ENCODE measurements at places on chromosomes 3 and 15.
A peak's percentile ranks its signal among the peaks of the same experiment; 100 is the strongest.

- DNase-seq, result no peak
Observed at GRCh38 chr3:73661265-73661664, 36.5 kb upstream of the PDZRN3 start.

DNA sequence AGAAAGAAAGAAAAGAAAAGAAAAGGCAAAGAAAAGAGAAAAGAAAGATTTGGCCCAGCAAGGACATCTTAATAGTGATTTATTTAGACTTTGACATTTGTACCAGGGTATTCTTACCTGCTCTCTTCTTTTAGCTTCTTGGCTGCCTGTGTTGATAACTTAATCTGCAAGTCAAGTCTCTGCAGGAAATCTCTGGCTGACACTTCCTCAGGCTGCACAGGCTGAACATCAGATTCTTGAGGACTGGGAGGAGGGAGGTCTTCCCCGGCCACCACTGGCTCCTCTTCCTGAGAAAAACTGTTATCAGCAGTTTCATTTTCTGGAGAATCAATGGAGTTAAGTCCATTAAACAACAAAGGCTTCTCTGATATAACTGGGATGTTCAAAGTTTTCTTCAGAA lies 12.8 kb downstream of the LYSMD2 start:
- DNase-seq, result no peak

GRCh38 chr3:90128391-90128790 lies 1021.0 kb downstream of the EPHA3 start:
- DNase-seq, result no peak

- peak; percentile 48 for DNase-seq
Observed at GRCh38 chr3:122299872-122300460, 25.1 kb upstream of the CSTA start.

GRCh38 chr15:74724570-74725224 lies 631 bp downstream of the CYP1A1 start:
- DNase-seq, result no peak

- no peak for DNase-seq
Observed at GRCh38 chr3:14357463-14357862, 44.9 kb upstream of the SLC6A6 start.

GRCh38 chr3:78101384-78101783 lies 1061.5 kb downstream of the ROBO2 start:
- no peak for DNase-seq

DNA sequence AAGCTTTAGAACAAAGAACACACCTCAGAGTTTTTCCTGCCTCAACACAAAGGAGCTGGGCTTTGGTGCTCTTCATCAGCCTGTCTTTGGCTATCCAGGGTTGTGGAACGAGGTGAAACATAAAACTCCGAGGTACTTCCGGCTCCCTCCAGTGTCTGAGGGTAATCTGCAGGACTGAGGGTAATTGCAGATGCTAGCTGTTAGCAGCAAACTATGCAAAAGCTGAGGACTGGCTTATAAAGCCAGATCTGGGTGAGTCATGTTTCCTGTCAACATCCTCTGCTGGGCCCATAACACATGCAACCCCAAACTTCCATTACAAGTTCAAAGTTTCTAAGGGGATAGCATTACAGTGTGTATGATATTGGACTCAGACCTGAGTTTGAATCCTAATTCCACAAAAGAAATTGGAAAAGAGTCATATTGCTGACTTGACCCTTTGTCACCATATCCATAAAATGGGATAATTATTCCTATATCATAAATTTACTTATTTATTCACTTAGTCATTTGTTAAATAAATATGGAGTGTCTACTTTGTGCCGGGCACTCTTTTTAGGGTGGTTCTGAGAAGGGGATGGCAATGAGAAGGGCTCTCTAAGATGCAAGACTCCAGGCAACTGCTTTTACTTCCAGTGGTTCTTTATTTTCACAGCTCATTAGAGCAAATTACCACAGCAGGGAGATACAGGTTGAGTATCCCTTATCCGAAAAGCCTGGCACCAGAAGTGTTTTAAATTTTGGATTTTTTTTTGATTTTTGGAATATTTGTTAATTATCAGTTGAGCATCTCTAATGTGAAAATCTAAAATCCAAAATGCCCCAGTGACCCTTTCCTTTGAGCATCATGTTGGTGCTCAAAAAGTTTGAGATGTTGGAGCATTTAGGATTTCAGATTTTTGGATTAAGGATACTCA lies 9.5 kb upstream of the TRIM69 start:
- peak; percentile 86 for DNase-seq

DNA sequence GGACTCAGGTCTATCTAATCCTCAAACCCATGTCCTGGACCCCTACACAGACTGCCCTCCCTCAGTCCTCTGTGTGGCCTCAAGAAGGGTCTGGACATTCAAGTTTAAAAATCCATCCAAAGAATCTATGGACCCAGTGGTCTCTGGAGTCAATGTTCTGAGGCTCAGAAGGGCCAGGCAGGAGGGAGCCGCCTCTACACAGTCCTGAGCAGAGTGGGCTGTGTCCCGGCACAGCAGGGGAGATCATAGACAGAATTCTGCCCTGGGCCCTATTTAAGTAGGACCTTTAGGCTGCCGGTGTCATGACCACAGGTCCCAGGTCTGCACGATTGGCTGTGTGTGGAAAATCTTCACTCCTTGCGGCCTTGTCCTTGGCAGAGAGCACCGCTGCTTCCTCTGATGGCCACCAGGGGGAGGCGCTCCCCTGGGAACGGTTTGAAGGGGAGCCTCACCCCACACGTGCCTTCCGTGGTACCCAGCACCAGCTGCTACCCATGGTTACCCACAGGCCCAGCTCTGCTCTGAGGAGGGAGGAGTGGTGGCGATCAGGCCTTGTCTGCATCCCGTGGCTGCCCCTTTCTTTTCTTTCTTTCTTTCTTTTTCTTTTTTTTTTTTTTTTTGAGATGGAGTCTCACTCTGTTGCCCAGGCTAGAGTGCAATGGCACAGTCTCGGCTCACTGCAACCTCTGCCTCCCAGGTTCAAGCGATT lies 37.9 kb downstream of the CHRD start:
- peak; percentile 33 for DNase-seq

- DNase-seq, result no peak
Observed at GRCh38 chr15:31387092-31387478, 60.5 kb downstream of the KLF13 start.

- DNase-seq, result no peak
Observed at GRCh38 chr3:177475356-177475665, 278.0 kb upstream of the TBL1XR1 start.

DNA sequence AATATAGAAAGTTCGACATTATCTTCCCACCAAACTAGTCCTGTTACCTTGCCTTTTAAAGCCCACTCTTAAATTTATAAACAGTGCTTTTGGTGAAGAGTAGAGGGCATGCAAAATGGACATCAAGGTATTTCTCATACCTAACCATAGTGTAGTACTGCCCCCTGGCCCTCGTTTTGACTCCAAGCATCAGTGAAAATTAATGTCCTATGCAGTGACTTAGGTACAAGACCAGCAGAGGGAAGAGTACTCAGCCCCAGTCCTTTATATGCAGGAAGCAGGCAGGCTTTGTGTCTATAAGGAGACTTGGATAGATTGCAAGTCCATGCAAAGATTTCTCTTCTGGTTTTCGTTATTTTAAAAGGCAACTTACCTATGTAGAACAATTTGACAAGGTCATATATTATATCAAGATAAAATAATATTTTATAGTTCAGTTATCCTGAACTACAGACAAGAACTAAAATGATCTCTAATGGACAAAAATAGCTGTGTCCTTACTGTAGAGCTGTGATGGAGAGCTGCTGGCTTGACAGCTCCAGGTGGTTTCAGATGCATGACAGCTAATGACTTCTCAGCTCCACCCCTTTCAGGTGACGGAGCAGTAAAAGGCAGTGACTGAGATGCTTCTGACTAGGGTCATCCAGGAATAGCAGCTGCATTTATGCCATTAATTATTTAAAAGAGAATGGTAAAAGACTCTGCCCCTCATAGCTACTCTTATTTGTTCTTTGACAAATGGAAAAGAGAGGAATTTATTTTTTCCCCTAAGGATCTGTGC lies 646.1 kb downstream of the SQOR start:
- DNase-seq, result no peak

DNA sequence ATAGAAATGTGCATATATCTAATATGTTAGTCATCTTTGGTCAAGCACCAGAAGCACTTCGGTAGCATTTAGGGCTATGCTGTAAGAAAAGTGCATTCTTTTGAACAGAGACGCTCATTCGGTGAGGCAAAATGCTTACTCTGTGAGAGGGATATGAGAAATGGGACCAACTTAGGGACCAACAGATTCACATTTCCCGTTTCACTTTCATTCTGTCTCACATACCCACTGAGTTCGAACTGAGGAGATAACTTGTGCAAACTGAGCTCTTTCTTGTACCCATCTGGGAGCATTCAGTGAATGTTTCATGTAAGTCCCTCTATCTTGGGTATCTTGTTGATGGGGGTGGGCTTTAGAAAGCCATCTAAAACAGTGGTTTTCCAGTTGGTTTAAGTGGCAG lies 135.3 kb downstream of the FEZF2 start:
- DNase-seq, result peak; percentile 2

- peak; percentile 29 for DNase-seq
Observed at GRCh38 chr3:56887402-56888025, 85.8 kb upstream of the ARHGEF3 start.

- DNase-seq, result no peak
Observed at GRCh38 chr3:64070704-64071103, 47.4 kb upstream of the PSMD6 start.

GRCh38 chr15:75229191-75230015 lies 27.7 kb downstream of the C15orf39 start:
- no peak for DNase-seq

GRCh38 chr3:30793740-30794139 lies 100.7 kb downstream of the GADL1 start:
- DNase-seq, result no peak

- DNase-seq, result no peak
Observed at GRCh38 chr15:96046620-96047240, 283.8 kb upstream of the NR2F2 start.

- DNase-seq, result peak; percentile 41
Observed at GRCh38 chr3:15291589-15292541, 40.5 kb downstream of the SH3BP5 start.

DNA sequence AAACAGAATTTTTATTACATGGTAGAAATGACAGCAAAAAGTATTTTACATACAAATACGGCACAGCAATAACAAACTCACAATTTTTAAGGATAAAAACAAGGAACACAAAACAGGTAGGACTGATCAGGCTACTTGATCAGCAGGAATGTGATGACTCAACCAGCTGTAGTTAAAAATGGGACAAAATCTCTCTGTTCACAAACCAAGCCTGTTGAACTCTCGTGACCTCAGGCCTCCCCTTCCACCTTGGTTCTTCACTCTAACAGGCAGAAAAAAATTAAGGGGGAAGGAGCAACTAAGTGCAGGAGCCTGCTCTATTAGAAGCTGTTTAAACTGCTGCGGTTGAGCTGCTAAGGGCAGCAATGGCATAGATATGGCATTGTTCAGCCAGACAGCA lies 18.7 kb downstream of the FBXL22 start:
- no peak for DNase-seq

DNA sequence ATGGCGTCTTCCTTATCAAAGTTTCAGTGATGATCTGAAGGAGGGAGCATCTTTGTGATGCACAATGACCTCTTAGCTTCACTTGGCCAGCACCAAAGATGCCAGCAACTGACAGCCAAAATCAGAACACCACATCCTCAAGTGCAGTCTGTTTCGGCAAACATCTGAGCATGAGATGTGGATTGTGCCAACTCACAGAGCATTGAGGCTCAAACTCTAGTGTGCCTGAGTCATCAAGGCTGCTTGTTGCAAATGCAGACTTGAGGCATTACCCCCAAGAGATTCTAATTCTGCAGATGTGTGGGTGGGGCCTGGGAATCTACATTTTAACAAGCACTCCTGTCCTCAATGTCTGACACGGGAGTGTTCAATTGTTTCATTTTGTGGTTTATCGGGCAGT lies 35.8 kb downstream of the ABHD5 start:
- DNase-seq, result no peak

DNA sequence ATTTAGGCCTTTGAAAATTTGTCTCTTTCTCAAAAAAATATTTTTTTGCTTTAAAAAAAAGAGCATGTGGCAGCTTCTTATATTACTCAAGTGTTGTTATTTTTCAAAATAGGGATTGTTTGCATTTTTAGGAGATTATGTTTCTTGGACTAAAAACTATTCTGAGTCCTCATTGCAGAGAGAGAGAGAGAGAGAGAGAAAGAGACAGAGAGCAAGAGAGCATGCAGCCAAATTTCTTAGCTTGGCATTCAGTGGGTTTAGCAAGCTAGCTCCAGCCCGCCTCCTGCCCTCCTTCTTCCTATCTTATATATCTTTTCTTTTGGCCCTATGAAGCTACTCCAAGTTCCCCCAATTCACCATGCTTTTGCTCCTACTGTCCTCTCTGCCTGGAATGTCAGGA lies 55.7 kb downstream of the CEMIP start:
- no peak for DNase-seq

DNA sequence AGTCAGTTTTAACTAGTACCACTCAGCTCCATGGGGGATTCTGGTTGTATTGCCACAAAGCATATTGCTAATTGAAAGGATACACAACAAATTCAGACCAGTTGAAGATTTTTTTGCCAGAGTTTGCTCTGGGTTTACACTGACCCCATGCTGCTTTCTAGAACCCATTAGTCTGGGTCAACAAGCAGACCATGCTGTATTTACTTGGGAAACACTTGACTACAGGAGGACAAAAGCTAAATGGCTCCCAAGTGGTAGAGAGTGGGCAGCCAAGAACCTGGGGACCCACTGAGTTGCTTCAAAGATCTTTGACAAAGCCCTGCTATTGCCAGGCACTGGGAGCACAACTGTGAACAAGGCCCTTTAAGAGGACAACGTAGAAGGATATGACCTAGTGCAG lies 86.8 kb upstream of the PSMD6 start:
- DNase-seq, result no peak

GRCh38 chr3:134007819-134008218 lies 21.9 kb downstream of the SLCO2A1 start:
- DNase-seq, result no peak

DNA sequence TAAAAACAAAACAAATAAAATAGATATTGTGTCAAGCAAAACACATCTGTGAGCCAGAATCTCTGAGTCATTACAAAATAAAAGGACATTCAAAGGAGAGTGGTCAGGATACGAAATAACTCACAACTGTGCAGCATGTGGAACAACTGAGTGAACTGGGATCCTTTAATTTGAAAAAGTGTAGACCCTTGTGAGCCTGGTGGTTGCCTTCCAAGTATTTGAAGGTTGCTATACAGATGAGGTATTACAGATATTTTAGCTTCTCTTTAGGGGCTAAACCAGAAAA lies 26.7 kb downstream of the KCNMB2 start:
- no peak for DNase-seq

- DNase-seq, result no peak
Observed at GRCh38 chr15:40392986-40393948, 10.7 kb downstream of the KNSTRN start.

- no peak for DNase-seq
Observed at GRCh38 chr3:901953-902778, 190.7 kb upstream of the CNTN6 start.

Data from CD4-positive, CD25-positive, alpha-beta regulatory T cell (primary cell).